Heart left ventricle (tissue), 16 donors: ENCODE measurements at places on chromosomes 16 and 17. TPM values are rescaled to one million over a fixed set of nuclear protein-coding genes. Genes with fewer than 3 reads are reported as not detected.

Gene GP1BA
- not detected for total RNA-seq

Gene TBC1D3B
- 1.5 TPM for total RNA-seq

Gene SERPINF2
- 0.72 TPM for total RNA-seq

Gene FOXN1
- not detected for total RNA-seq

Gene SNAI3
- 0.76 TPM for total RNA-seq
